Activated CD8-positive, alpha-beta memory T cell treated with anti-CD3 and anti-CD28 coated beads, Interleukin-2, amount 10 ng/mL, durations not matched to agents 7 days and 5 days (primary cell): ENCODE measurements at places on chromosomes 2 and 18. TPM values are rescaled to one million over a fixed set of nuclear protein-coding genes. Genes with fewer than 3 reads are reported as not detected.

DNA sequence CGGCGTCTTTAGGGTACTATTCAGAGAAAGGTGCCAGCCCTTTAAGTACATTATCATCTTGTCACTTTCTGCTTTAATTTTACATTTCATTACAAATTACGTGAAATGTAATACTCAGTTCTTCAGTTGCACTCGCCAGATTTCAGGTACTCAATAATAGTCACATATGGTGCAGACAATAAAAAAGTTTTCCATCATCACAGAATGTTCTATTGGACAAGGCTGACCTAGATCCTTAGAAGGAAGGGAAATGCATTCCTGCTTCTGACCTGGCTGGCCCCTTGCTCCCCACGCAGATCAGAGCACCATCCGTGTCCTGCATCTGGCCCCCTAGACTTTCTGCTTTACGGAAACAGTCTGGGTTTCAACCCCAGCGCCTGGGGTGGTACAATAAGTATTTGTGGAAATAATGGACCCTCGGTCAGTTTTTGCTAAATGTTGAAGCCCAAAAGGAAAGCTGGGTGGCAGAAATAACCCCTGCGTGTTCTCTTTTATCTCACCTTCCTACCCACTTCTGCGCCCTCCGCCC is 681 bp upstream of the C2orf72 start:
- H3K4me3 ChIP-seq, result no peak overlapping the region
- DNase-seq, result no peak
- H3K27ac ChIP-seq, result no peak overlapping the region
- peaks cover 86% of the 10 kb centered on the region for H3K27me3 ChIP-seq
- no peaks in the 10 kb centered on the region for H3K36me3 ChIP-seq

GRCh38 chr2:55311444-55311870 is 42.4 kb upstream of the MTIF2 start:
- no peaks in the 10 kb centered on the region for H3K27me3 ChIP-seq
- no peak overlapping the region for H3K4me3 ChIP-seq
- DNase-seq, result peak; percentile 44
- peaks cover 23% of the 10 kb centered on the region for H3K4me1 ChIP-seq
- H3K36me3 ChIP-seq, result peaks cover 9% of the 10 kb centered on the region
- H3K27ac ChIP-seq, result no peak overlapping the region

The PCARE gene
- not detected for total RNA-seq

DNA sequence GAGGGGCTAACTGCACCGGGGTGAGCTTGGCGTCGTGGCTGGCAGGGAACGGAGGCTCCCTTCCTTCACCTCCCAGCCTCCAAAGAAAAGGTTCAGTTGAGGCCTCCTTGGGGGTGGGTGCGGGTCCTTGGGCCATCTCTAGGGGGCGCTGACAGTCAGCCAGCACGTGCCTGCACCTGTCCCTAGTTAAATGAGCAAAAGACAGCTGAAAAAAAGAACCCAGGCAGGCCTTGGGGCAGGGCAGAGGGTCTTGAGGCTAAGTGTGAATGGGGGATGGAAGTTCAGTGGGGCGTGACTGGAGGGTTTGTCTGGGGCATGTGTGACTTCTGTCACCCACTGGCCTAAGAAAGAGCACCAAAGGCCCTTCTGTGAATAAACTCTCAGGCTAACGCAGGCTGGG is 56.4 kb downstream of the ZFP36L2 start:
- H3K4me3 ChIP-seq, result no peak overlapping the region
- no peaks in the 10 kb centered on the region for H3K36me3 ChIP-seq
- H3K4me1 ChIP-seq, result peaks cover 64% of the 10 kb centered on the region
- peak; percentile 83 for DNase-seq

DNA sequence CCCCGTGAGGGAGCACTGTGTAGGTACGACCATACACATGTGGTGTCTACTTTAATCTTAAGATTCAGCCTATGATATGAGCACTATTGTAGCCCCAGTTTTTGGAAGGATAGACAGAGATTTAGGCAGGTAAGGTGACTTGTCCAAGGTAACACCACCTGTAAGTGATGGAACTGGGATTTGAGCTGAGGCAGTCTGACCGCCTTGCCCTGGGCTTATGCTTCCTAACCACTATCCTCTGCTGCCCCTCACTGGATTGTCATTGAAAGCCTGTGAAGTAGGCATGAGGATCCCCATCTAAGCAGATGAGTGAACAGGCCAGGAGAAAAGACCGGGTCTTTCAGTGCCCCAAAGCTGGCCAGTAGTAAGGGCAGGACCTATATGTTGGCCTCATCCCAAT is 343.8 kb downstream of the CYRIA start:
- H3K36me3 ChIP-seq, result no peaks in the 10 kb centered on the region
- no peak overlapping the region for H3K4me3 ChIP-seq
- no peak for DNase-seq

The GREB1L gene
- not detected for total RNA-seq

DNA sequence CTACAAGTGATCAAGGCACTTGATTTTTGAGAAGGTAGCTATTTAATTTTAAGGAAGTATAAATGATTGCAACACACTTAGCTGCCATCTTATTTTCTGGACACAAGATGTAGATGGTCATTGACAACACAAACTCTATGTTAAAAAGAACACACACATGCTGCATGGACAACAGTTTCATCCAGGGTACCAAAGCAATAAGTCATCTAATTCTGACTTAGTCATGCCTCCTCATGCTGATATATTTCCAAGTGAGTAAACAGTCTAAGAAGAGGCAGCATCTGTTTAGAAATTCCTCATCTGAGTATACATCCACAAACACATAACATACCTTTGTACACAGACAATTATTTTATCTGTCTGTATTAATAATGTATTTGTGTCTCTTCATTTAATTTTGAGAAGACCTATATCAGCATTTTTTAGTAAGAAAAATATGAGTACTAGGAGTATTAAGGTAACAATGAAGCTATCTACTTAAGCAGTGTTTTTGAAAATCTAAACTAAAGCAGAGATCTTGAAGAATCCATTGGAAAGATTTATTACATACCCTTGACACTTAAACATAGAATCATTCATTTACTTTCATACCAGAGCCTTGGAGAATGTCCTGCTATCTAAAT is 84.9 kb downstream of the SCN1A start:
- no peak overlapping the region for H3K4me3 ChIP-seq
- no peak for DNase-seq
- H3K27ac ChIP-seq, result no peak overlapping the region
- no peaks in the 10 kb centered on the region for H3K27me3 ChIP-seq
- no peaks in the 10 kb centered on the region for H3K36me3 ChIP-seq

The NEU2 gene
- not detected for total RNA-seq
